ENCODE measurements at places on chromosomes 6 and 20. TPM values are rescaled to one million over a fixed set of nuclear protein-coding genes. Genes with fewer than 3 reads are reported as not detected.

DNA sequence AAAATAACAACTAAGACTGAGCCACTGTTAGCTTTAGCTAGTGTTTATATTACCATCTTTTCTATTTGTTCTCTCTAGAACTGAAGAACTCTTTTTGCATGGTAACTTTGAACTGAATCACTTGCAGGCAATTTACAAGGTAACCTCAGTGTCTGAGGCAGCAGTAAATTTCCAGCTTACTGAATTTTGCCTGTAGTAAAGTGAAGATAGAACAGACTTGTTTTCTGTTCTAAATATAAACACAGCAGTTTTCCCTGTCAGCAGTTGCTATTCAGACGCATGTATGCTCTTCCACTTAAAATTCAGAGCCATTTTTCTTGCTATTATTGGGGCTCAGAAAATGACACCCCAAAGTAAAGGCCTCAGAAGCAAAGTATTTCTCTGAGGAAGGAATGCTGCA is 974.0 kb upstream of the GJE1 start:
- no peaks in the 10 kb centered on the region for H3K36me3 ChIP-seq
- no peaks in the 10 kb centered on the region for H3K4me1 ChIP-seq
- no peak overlapping the region for H3K27ac ChIP-seq
- DNase-seq = no peak
- H3K4me3 ChIP-seq = no peak overlapping the region
- no peaks in the 10 kb centered on the region for H3K27me3 ChIP-seq

GRCh38 chr6:1851681-1852456 is 242.2 kb downstream of the FOXC1 start:
- no peaks in the 10 kb centered on the region for H3K27me3 ChIP-seq
- H3K36me3 ChIP-seq = no peaks in the 10 kb centered on the region
- H3K4me1 ChIP-seq = no peaks in the 10 kb centered on the region
- DNase-seq = no peak

GRCh38 chr6:43229803-43230620 is 731 bp upstream of the DNPH1 start:
- no peak overlapping the region for H3K27ac ChIP-seq
- peaks cover 2% of the 10 kb centered on the region for H3K4me1 ChIP-seq
- no peak for DNase-seq
- no peak overlapping the region for H3K4me3 ChIP-seq

DNA sequence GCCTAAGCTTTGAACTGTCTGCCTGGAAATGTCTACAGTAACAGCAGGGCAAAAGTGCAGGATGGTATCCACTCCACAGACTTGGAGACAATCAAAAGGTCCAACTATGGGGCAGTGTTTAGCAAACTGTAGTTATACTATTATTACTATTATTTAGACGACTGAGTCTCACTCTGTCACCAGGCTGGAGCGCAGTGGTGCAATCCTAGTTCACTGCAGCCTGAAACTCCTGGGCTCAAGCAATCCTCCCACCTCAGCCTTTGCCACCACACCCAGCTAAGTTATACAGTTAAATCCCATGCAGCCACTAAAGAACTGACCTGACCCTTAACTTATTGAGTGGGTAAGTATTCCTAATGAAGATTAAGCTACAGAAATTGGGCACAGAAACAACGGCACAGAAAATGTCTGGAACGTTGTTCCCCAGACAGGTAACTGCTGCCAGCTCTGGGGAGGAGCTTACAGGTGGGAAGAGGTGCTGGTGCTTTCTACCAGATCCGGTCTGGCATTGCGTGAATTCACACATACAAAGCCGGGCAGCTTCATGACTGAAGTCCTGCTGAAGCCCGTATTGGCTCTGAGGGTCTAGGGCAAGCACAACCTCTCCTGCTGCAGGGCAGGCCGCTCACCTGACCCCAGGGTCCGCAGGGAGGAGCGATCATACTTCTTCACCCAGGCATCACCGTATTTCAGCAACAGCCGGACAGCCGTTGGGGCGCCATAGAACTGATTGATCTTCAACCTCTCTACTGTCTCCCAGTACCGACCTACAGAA is 27.0 kb upstream of the APMAP start:
- H3K36me3 ChIP-seq = no peaks in the 10 kb centered on the region
- no peaks in the 10 kb centered on the region for H3K27me3 ChIP-seq
- H3K27ac ChIP-seq = no peak overlapping the region
- no peak overlapping the region for H3K4me3 ChIP-seq

GRCh38 chr6:68738039-68738438 is 103.0 kb downstream of the ADGRB3 start:
- no peaks in the 10 kb centered on the region for H3K27me3 ChIP-seq
- DNase-seq = no peak
- H3K4me3 ChIP-seq = no peak overlapping the region
- no peaks in the 10 kb centered on the region for H3K36me3 ChIP-seq
- H3K27ac ChIP-seq = no peak overlapping the region

MOG gene
- not detected for total RNA-seq

All from fibroblast of lung (primary cell).